ENCODE measurements at places on chromosomes 2 and 18.

DNA sequence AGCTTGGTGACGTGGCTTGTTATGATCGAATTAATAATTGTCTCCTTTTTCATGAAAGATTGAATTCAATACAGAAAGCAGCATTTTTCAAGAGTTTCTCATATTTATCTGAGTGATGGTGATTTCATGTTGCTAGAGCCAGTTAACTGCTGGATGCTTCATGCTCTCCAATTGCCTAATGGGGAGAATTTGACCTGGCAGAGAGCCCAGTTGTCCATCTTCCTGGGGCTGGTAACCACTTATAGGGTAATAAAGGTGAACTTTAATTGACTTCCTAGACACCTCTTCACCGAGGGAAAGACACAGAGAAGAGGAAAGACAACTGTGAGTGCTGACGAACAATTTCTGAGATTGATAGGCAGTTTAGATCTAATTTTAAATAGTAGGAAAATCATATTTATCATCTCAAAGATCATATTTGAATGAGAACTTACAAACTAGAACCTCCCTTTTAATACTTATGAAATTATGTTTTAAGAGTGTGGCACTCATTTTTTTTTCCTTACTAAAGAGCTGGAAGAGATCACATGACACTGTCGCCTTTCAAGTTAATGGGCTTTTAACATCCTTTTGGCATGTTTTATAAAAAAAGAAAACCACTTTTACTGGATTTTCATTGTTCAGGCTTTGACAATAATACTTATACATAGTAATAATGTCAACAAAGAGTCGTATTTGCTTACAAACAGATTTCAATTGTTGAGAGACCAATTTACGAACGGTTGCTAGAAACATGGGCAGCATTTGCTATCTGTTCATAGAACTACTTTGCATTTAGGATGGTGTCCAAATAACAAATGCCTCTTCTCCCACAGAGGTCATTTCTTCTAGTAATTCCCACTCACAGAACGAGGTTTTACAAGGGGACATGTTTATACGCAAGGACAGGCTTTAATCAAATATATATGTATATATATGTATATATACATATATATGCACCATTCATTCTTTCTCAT, 153.3 kb downstream of the RAPGEF4 start:
- DNase-seq = no peak

DNA sequence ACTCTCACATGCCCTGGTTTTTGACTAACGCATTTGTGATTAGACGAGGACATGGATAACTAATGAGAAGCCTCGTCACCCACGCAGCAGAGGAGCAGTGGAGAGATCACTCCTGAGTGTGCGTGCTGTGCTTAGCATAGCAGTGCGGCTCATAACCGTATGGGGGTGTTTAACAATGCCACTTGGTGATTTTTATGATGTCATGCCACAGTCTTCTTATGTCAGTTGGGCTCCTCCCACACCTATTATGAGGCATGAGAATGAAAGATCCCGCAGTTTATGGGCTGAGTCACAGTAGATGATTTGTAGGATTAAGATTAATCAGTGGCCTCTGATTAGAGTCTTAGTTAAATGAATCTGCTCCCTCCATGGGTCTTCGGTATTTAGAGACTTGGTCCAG, 2.5 kb upstream of the SMIM21 start:
- no peak for DNase-seq

DNA sequence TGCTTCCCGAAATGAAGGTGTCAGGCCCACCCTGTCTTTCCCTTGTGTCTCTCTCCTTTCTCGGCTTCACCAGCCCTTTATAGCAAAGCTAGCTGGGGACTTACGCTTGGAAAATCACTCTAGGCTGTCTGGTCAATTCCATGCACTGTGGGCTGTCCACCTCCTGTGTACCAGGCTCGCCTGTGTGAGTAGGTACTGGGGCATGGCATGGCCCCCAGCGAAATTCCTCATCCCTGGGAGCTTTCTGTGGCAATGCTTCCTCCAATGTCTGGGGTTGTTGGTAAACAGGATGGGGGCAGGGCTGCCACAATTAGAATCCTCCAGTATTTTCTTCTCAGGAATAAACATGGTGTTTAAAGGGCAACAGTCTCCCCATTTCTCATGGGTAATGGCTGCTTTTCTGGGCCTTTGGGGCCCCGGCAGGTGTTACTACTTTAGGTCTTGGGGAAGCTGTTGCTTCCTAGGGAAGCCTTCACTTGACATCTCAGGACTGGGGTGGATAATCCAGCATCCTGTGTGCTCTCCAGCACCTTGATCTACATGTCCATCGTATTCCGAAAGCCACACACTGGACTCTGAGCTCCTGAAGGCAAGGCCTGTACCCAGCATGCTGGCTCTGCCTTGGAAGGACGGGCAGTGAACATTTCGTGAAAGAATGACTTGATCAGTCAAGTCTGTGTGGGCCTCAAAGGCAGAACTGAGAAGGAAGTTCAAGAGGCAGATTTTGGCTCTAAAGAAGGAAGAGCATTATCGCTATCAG, 21.1 kb downstream of the RHOB start:
- no peak for DNase-seq

GRCh38 chr2:181140414-181140813, 160.0 kb downstream of the UBE2E3 start:
- no peak for DNase-seq

GRCh38 chr18:58566556-58567292, 62.2 kb downstream of the ALPK2 start:
- no peak for DNase-seq

DNA sequence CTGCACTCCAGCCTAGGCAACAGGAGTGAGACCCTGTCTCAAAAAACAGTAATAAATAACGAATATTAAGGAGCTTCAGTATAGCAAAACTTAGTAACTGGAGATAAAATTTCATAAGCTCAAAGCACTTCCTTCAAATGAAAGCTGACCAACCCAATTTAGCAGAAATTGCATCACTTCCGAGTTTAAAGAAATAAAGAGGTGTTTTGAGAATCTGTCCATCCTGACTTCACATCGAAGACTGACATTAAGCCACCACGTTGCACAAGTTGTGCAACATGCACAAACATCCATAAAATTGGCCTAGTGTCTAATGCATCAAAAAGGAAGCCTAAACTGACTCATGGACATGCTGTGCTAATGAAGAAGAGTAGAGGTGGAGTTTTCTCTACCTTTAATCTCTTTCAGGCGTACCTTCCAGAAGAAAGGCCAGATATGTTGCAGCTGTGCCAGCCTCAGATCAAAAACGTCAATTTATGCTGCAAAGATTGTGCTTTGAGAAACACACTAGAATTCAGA, 7.7 kb upstream of the DSG3 start:
- DNase-seq = no peak

DNA sequence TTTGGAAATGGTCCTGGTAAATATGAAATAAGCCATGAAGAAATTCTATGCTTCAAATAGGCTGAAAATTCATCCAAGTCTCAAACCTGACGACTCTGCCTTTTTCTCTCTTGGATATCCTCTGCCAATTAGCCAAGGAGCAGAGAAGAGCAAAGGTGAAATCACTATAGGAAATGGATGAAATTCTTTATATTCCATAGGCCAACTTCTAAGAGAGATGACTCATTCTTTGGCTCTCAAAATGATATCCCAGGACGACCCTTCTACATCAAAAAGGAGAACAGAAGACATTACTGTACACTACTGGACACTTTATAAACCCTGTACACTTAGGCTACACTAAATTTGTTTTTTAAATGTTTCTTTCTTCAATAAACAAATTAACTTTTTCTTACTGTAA, 22.7 kb downstream of the PDE1A start:
- DNase-seq = no peak

All from stimulated activated CD4-positive, alpha-beta T cell treated with anti-CD3 and anti-CD28 coated beads, Interleukin-4, amount 100 ng/mL, for 4 hours (primary cell).